ENCODE measurements at places on chromosomes 4 and X.
A peak's percentile ranks its signal among the peaks of the same experiment; 100 is the strongest.

GRCh38 chr4:126762663-126763247 is 870.0 kb upstream of the INTU start:
- no peak for DNase-seq

DNA sequence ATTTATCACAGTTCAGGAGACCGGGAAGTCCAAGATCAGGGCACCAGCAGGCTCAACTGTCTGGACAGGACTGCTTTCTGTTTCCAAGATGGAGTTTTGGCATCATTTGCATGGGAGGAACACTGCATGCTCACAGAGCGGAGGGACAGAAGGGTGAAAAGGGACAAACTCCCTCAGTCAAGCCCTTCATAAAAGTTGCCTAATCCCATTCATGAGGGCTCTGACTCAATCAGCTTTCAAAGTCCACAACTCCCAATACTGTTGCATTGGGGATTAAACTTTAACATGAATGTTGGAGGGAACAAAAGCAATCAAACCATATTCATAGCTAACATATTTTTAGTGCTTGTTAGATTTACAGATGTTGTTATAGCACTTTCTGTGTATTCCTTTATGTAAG is 158.9 kb upstream of the MAD2L1 start:
- no peak for DNase-seq

DNA sequence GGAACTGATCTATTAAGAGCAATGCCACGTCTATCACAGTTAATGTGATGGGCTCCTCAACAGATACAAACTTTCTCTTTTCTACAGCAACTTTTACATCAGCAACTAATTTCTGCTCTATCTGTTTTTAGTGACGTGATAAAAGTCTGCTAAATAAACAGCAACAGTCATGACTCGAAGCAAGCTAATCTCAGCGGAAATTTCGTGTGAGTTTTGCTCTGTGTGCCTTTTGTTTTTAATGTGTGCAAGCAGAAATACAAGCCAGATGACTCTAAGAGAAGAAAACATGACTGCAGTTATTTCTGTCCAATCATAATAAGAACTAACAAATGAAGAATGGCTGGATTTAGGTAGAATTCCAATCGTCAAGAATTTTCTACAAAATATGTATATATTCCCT is 214.3 kb downstream of the LDB2 start:
- peak; percentile 78 for DNase-seq

DNA sequence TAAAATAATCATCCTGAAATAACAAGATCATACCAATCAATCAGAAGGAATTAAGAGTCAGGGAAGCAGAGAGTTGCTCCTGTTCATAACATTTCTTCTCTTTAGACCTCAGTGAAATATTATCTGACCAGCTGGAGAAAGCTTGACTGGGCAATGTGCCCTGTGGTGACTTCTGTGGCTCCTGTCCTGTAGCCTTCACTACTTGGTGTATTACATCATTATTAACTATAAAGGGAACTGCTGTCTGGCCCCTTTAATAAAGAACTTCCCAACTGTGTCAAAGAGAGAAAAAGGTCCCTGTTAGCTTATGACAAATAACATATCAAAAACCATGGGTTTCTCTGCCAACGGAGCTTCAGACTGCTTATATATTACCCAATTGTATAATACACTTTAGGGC is 18.0 kb downstream of the OPHN1 start:
- no peak for DNase-seq

- DNase-seq, result no peak
Observed at GRCh38 chrX:101685923-101686322, 26.3 kb upstream of the ARMCX2 start.

- DNase-seq, result no peak
Observed at GRCh38 chr4:173935622-173936405, 347.7 kb downstream of the FBXO8 start.

DNA sequence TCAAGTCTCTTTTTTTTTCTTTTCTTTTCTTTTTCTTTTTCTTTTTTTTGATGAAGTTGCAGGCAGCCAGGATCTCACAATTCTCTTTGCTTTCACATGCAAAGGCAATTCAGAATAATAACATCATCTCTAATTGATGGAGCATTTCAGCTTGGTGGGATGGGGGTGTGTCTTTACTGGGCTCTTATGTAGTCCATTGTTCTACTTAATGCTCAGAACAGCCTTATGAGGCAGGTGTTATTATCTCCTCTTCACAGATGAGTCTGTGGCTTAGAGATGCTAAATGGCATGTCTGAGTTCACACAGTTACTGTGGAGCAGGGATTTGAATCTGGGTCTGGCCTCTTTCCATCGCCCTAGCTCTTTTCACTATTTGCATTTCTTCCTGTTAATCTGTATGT is 70.2 kb downstream of the TRPC5 start:
- DNase-seq, result no peak

- DNase-seq, result no peak
Observed at GRCh38 chr4:186726426-186727168, 2.9 kb upstream of the FAT1 start.

DNA sequence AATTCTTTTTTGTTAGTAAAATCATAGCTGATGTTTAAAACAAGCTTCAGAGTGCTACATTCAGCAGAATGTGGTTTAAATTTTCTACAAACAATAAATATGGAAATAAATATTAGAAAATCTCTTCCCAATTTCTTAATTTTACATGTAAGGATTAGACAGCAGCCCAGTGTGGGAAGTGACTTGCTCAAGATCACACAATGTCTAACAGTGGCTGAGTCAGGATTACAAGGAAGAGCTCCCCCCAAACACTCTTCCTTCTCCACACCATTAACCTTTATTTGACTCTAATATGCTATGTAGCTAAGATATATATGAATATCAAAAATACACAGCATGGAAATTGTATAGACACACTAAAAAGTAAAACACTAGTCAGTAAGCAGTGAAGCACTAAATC is 59.5 kb downstream of the SLC10A7 start:
- no peak for DNase-seq

- no peak for DNase-seq
Observed at GRCh38 chr4:75820676-75821075, 81.6 kb downstream of the PPEF2 start.

DNA sequence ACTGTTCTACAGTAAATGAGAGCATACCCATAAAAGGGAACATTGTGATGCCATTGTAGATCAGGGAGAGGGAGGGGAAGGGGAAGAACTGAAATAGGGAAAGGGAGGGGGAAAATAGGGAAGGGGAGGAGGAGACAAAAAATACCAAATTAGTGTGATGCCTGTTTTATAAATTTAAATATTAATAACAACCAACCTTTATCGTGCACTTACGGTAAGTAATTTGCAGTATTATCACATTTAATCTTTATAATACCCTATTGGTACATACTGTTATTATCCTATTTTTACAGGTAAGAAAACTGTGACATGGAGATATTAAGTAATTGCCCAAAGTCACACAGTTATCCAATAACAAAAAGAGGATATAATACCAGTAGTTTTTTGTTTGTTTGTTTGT is 41.5 kb upstream of the DDX53 start:
- DNase-seq, result no peak

- DNase-seq, result no peak
Observed at GRCh38 chr4:154517591-154517990, 26.0 kb upstream of the DCHS2 start.

GRCh38 chr4:105474099-105474518 is 247 bp upstream of the PPA2 start:
- peak; percentile 39 for DNase-seq

GRCh38 chr4:20901851-20902250 is 201.6 kb downstream of the PACRGL start:
- no peak for DNase-seq

GRCh38 chrX:149707147-149707901 is 4.5 kb upstream of the MAGEA11 start:
- no peak for DNase-seq

- DNase-seq, result no peak
Observed at GRCh38 chr4:86403575-86403974, 43.7 kb upstream of the MAPK10 start.

- DNase-seq, result no peak
Observed at GRCh38 chr4:88458104-88458740, 1.3 kb downstream of the HERC5 start.

- DNase-seq, result no peak
Observed at GRCh38 chr4:138263247-138263816, 21.2 kb upstream of the SLC7A11 start.

DNA sequence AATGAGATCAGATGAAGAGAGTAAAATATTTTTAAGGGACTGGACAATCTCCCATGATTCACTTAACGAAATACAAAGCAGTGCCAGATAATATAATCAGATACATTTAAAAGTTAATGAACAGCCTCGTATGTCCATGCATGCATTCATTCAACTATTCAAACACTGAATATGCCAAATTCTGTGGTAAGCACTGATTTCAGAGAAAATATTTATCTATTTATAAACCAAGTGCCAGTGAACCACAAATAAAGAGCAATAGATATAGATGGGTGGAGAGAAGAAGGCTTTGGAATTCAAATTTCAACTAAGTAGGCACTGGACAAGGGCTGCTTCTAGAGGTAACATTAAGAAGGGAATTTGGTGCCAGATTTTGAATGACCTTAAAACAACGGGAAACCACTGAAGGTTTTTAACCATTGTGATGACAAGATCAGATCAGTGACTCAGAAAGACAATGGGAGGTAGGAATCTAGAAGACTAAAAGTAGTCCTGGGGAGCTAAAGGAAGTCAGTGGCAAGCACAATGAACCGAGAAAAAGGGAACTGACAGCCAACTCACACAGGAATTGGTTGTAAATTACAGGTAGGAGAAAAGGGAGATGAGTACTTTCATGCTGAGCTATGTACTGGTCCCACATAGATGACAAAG is 14.2 kb downstream of the ELOVL6 start:
- no peak for DNase-seq

- DNase-seq, result no peak
Observed at GRCh38 chr4:1330761-1331590, 16.0 kb upstream of the UVSSA start.

DNA sequence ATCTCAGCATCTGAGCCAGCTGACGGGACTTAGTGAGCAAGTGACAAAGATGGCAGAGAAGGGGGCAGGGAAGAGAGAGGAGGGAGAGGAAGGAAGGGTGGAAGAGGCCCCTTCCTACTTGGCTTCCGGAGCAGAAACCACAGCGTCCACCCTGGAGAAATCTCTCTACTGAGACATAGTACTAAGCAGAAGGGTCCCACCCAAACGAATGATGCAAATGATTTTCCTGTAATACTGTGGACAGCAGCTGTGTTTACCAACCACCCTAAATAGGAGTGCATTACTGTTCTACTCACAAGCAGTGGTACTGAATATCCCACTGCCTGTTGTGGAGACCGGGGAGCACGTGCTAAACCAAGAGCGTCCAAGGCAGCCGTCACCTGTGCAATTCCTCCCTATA is 29.4 kb downstream of the DTHD1 start:
- DNase-seq, result no peak

DNA sequence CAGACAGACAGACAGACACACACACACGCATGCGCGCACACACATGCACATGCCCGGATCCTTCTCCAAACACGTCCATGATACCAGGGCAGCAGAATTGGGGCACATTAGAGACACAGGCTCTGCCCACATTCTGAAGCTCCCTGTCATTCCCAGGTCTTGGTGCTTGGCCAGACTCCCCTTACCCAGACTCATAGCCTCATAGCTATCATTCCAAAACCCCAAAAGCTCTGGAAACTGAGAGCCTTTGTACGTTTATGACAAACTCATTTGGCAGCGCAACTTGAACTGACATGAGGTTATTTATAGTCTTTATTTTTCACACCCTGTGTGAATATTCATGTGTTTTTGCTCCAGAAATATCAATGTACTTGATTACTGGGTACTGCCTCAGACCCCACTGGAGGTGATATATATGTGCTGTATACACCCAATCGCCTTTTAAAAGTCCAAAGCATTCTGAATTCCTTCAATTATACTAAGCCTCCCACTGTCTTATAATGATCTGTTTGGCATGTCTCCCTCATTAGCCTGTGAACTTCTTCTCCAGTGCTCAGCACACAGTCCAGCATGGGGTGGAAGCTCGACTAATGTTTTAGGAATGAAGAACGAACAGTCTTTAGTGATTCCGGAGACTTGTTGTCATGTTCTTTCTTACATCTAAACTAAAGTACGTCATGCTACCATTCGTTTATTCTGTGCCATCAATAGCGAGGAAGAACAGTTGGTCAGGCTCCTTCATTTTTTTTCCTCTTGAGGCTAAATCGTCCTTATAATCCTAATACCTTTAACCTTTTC is 45.0 kb downstream of the RTL9 start:
- no peak for DNase-seq

DNA sequence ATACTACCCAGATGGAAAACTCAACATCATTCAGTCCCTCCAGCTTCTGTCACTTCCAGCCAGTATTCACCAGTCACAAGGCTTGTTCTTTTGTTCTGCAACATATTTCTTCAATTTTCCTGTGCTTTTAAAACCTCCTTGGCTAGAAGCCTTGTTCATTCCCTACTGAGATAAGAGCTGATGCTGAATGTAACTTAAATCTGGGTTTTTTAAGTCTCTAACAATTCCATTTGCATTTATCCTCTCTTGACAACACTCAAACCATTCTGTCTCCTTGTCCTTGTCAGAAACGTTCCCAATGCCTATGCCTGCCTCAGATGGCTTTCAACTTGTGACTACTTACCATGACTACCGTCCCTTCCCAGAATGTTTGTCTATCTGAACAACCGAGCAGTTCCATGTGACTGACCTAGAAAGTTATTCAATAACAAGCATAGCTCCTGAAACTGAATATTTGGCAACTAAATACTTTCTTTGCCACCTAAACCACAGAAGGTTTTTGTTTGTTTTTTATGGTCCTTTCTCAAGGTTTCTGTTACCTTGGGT is 682.9 kb upstream of the GALNTL6 start:
- no peak for DNase-seq

DNA sequence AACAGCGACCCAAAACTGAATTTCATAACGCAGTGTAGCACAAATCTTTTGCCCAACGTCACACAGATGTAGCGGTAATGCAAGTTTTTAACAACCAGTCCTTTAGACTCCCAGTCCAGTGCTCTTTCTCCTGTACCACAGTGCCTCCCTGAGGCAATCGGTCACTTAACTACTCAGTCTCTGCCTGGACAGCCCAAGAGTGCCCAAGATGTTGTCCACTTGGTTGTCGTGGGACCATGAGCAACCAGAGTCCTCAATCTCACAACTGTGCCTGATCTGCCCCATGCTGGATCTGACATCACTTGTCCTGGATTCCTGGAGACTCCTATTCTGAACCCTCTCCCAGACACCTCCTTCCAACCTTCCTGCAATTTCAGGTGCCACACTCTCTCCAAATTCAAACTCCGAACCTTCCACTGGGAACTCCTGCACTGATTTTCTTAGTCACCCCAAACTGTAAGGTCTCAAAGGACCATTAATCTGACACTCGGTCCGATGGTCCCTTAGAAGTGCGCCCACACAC is 702 bp downstream of the MMGT1 start:
- no peak for DNase-seq
